ENCODE measurements at places on chromosomes 11 and 22.
A peak's percentile ranks its signal among the peaks of the same experiment; 100 is the strongest.

GRCh38 chr11:11345099-11345498, 8.0 kb downstream of the CSNK2A3 start:
- DNase-seq = no peak

- DNase-seq = no peak
Observed at GRCh38 chr22:37448516-37449127, 21.3 kb upstream of the ELFN2 start.

GRCh38 chr11:92556431-92556830, 331.8 kb downstream of the FAT3 start:
- DNase-seq = no peak

DNA sequence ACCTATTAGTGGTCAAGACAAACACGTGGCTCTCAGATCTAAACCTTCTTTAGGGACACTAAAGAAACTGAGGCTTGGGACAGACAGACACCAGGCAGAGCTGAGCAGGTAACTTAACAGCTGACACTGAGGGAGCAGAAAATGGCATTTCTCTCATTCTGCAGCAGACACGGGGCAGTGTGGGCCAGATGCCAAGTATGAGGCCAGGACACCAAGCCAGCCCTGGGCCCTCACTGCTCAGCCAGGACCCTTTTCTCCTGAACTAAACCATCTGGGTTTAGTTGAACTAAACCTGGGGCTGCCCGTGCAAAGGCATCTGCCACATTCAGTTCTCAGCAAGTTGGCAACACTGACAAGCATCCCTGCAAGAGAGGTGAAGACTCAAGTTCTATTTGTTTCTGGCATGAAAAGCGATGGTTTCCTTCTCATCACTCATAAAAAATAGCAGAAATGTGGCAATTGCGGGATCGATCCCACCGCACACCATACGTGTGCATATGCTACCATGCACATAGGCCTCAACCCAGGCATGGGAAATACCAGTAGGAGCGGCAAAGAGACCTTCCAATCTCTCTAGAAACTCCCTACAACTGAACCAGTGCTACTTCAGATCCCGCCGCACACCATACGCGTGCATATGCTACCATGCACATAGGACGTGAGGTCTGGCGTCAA, 100.1 kb upstream of the BID start:
- DNase-seq = no peak

GRCh38 chr22:27419473-27419872, 382.1 kb downstream of the MN1 start:
- DNase-seq = no peak

DNA sequence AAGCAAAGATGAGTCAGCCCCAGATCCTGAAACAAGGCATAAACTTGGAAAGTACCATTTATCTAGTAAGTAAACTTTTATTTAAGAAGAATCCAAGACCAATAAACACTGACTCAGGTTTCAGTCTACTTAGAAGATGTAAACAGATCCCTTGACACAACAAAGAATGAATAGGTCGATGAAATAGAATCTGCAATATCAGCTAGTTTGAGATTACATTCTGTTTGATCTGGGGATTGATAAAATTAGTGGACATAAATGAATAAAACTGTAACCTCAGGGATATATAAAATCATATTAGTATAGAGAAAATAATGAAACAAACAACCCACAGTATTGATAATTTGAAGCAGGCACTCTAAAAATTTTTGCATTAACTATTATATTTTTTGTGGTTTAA, 708.9 kb downstream of the FAM181B start:
- no peak for DNase-seq

- no peak for DNase-seq
Observed at GRCh38 chr11:113487622-113488021, 12.4 kb upstream of the DRD2 start.

- DNase-seq = no peak
Observed at GRCh38 chr11:129208863-129209262, 16.7 kb upstream of the ARHGAP32 start.

GRCh38 chr11:85431319-85431718, 195.8 kb downstream of the DLG2 start:
- DNase-seq = no peak

DNA sequence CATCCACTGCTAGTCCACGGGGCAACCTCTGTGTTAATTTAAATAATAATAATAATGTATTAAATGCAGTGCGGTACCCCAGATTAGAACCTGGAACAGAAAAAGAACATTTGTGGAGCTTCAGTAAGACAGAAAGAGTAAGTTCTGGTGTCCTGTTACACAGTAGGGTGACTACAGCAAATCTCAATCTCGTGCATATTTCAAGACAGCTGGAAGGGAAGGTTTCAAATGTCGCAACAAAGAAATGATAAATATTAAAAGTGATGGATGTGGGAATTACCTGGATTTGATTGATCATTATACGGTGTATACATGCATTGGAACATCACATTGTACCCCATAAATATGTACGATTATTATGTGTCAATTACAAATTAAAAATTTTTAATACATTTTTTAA, 1.7 kb upstream of the RAC2 start:
- no peak for DNase-seq

- peak; percentile 80 for DNase-seq
Observed at GRCh38 chr11:117232092-117232878, at the start of gene RNF214. TSS of gene RNF214 (plus strand) at chr11:117232671. CDS start at chr11:117234273, 1,602 bp downstream.

DNA sequence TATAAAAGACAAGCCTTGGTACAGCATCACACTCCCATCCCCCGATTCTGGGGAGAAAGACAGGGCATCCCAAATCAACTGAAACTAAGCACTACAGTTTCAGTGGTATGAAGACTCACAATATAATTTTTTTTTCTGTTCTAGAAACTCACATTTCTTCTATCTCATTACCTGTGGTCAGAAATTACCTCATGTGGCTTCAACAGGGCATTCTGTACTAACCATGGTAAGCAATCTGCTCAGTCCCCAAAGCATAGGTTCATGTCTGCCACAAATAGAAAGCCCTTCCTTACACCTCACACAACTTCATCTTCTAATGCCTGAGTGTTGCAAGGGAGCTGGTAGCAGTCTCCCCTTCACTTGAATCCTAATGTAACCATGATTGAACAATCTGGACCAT, 147.4 kb upstream of the POU2AF2 start:
- DNase-seq = no peak

- DNase-seq = no peak
Observed at GRCh38 chr11:61075891-61076290, 26.4 kb upstream of the CD5 start.

GRCh38 chr11:46710821-46711269, 8.2 kb upstream of the F2 start:
- DNase-seq = no peak

- no peak for DNase-seq
Observed at GRCh38 chr11:13311570-13311969, 34.0 kb downstream of the BMAL1 start.

DNA sequence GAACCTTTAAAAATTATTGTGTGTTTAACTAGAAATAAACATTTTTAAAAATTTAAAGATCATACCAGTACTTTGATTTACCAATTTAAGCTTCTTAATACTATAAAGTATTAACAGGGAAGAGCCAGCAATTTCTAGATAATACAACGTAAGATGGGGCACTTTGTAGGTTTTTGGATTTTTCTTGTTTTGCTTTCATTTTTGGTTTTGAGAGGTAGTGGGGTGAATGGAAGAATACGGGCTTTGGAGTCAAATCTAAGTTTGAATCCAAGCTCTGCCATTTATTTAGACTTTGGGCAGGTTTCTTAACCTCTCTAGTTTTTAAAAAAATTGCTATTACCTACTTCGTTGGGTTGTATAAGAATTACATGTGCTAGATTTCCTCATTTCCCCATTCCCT, 44.9 kb downstream of the CSTPP1 start:
- no peak for DNase-seq

DNA sequence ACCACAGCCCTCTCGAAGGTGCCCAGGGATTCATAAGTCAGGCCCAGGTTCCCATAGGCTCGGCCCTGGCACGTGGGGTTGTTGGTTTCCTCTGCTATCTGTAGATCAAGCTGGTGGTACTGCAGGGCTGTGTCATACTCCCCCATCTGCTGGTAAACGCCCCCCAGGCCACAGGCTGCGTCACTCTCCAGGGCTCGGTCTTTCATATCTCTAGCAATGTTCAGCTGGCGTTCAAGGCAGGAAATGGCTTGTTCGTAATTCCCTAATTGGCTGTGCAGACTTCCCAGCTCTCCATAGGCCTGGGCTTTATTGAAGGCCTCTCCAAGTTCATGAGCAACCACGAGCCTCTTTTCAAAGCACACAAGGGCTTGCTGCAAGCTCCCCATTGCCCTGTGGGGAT, 186.4 kb upstream of the PITPNB start:
- DNase-seq = no peak

DNA sequence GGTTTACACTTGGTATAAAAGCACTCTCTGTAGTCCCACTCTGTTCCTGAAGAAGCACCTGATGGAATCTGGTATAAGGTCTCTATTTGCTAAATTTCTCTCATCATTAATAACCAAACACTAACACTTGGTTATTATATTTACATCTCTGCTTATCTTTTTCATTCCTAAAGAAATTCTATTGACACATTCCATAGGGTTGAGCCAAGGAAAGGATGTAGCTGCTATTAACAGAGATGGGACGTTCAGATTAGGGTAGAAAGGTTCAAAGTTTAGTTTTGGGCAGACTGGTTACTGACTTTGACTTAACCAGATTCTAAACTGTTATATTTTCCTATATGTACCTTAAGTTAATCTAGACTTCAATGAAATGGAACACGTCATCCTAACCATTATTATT, 91.5 kb downstream of the RSF1 start:
- no peak for DNase-seq

DNA sequence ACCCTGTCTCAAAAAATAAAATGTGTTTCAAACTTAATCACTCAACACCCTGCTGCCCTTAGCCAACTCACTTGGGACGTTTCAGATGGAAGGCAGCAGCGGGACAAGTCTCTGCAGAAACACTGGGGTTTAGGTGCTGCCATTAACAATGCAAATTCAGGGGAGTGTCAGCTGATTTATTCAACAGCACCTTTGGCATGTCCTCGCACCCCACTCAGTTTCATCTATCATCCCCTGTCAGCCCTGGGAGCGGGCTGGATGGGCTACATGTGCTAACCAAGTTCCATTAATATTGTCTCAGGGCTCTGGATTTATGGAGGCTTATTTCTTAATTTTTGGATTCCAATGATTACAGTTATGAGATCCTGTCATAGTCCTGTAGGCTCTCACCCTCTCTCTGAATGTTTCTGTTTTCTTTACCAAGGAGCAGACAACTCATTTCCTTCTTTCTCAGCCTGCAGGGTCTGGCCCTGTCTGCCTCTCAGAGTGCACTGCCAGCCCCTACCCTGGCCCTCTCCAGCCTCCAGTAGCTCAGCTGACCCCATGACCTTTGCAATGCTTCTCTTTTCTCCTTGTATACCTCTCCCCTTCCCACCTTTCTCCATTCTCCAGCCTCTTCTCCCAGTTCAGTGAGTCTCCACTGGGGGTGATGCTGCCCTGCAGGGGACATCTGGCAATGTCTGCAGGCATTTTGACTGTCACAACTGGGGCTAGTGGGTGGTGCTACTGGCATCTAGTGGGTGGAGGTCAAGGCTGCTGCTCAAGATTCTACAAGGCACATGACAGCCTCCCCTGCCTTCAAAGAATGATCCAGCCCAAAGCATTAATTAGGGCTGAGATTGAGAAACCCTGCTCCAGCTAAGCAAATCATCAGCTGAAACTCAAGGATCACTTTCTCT, 79.0 kb downstream of the APIP start:
- no peak for DNase-seq

DNA sequence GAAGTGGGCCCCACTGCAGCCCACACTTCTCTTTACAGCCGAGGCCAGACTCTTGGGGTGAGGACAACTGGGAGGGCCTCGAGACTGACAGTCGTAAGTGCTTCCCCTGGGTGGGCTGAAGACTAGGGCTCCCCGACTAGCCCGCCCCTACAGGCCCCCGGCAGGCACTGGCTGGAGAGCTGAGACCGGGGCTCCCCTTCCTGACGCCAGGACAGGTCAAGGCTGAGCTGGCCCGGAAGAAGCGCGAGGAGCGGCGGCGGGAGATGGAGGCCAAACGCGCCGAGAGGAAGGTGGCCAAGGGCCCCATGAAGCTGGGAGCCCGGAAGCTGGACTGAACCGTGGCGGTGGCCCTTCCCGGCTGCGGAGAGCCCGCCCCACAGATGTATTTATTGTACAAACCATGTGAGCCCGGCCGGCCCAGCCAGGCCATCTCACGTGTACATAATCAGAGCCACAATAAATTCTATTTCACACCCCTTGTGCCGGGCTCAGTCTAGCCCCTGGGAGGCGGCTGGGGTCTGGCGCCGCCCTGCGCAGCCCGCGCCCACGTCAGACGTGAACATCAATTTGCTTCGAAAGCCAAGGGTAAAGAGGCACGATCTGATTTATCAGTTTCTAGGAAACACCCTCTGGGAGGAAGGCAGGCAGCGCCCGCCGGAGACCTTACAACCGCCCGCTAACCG, 13.5 kb downstream of the SCYL1 start:
- no peak for DNase-seq

GRCh38 chr22:19169002-19169946, 9.3 kb downstream of the SLC25A1 start:
- DNase-seq = no peak
